Astrocyte of the cerebellum (primary cell): ENCODE measurements at places on chromosomes 7 and 10.

DNA sequence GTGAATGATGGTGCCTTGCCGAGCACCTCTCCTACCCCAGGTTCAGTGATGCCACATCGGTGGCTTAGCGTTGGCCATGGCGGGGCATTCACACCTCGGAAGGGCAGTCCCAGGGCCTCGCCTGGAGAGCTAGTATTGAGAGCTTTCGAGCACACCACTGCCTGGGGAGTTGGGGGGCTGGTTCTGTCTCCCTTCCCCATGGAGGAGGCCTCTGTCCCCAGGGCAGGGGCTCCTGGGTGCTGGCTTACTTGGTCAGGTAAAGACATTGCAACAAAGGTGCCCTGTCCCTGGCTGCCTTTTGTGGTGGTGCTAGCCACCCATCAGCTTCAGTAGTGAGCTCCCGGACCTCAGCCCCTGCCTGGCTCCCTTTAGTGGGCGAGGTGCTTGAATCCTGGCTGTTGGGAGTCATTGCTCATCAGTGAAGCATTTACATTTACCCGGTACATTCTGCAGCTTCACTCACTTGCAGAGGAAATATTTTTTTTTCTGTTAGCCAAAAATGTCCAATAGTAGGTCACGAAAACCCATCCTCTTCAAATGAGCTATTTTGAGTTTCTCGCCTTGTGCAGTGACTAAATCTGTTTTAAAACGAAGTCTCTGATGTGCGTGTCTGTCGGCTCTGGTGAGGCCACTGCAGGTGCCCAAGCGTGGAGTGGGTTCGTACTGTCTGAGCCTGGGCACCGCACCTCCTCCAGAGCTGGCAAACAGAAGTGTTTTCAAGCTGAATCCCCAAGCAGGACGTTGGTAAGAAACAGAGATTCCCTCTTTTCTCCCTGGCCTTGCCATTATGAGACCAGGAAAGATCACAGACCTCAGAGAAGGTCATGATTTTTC, 95.5 kb downstream of the INPP5A start:
- DNase-seq = no peak

- DNase-seq = no peak
Measured at GRCh38 chr10:71436268-71437125, 39.8 kb downstream of the CDH23 start.

GRCh38 chr7:150435390-150436073, 14.9 kb upstream of the GIMAP8 start:
- no peak for DNase-seq

DNA sequence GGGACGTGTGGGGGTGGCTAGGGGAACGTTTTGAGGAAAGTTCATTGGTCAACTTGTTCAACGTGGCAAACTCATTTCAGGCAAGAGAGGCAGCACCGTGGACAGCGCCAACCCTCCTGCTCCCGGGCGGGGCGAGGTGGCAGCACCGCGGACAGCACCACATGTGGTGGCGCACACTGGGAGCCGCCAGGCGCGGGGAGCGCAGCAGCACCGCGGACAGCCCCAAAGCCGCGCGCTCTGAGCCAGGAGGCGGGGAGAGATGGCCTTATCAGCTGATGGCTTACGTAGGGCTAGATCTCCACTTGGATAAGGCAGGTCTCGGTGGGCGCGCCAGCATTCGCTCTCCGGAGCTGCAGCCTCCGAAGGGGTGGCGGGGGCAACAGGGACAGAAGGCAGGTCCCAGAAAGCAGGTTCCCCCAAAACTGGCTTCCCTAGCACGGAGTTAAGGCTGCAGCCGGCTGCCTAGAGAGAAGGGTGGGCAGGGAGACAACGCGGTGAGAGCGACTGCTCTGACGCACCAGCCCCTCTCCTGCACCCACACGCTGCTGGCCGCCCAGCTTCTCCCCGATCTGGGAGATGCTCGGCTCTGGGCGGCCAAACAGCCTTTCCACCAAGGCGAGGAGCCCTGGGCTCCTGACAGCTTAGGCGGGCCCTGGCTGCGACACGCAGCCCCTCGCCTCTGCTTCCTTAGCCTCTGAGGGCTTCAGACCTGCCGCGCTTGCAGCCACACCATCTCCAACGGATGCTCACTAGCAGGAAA, at the start of gene HTR5A:
TSS of gene HTR5A (plus strand) at position 333 of the 760 bp plus-strand sequence. CDS start 576 bp downstream, outside the sequence.
- DNase-seq = peak; percentile 77
